Activated CD8-positive, alpha-beta T cell treated with anti-CD3 and anti-CD28 coated beads for 36 hours (primary cell): ENCODE measurements at places on chromosomes 16 and 17. TPM values are rescaled to one million over a fixed set of nuclear protein-coding genes. Genes with fewer than 3 reads are reported as not detected.
A peak's percentile ranks its signal among the peaks of the same experiment; 100 is the strongest.

- DNase-seq = no peak
- peaks cover 22% of the 10 kb centered on the region for H3K36me3 ChIP-seq
- no peak overlapping the region for H3K4me3 ChIP-seq
- H3K27me3 ChIP-seq = no peaks in the 10 kb centered on the region
- H3K4me1 ChIP-seq = no peaks in the 10 kb centered on the region
These were observed 26.3 kb downstream of the GINS2 start for GRCh38 chr16:85662482-85662812.

- H3K4me3 ChIP-seq = no peak overlapping the region
- peak overlapping the region; percentile 56 for H3K27ac ChIP-seq
- H3K4me1 ChIP-seq = peaks cover 66% of the 10 kb centered on the region
- peaks cover 22% of the 10 kb centered on the region for H3K36me3 ChIP-seq
- DNase-seq = no peak
- no peaks in the 10 kb centered on the region for H3K27me3 ChIP-seq
These were observed 123.9 kb downstream of the RPTOR start for GRCh38 chr17:80668375-80669148.

DNA sequence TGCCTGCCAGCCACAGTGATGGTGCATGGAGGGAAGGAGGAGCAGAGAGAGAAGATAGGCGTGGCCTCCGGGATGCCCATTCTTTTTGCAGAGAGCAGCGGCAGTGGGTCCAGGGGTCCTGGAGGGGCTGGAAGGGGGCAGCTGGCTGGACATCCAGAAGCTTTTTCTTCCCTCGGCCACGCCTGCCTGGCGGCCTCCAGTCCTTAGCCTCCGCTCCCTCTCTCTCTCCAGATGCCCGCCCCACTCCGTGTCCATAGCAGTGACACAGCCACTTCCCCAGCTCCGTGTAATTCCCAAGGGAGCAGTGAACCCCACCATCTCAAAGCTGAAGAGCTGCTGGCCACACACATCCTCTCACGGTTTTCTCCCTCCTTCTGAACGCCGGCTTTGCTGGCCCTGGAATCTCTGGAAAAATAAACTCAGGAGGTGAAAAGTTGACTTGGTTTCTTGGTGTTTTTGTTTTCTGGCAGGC lies 26.3 kb upstream of the CDC42EP4 start:
- no peaks in the 10 kb centered on the region for H3K36me3 ChIP-seq
- H3K4me1 ChIP-seq = no peaks in the 10 kb centered on the region
- H3K27ac ChIP-seq = no peak overlapping the region
- H3K4me3 ChIP-seq = no peak overlapping the region

- DNase-seq = no peak
- no peak overlapping the region for H3K27ac ChIP-seq
- H3K27me3 ChIP-seq = peaks cover 9% of the 10 kb centered on the region
- no peak overlapping the region for H3K4me3 ChIP-seq
- no peaks in the 10 kb centered on the region for H3K4me1 ChIP-seq
These were observed 674.9 kb upstream of the C16orf82 start for GRCh38 chr16:26391833-26392232.

GRCh38 chr16:70675851-70676513 lies 9.9 kb downstream of the MTSS2 start:
- H3K27me3 ChIP-seq = no peaks in the 10 kb centered on the region
- no peak overlapping the region for H3K4me3 ChIP-seq
- H3K27ac ChIP-seq = no peak overlapping the region
- no peaks in the 10 kb centered on the region for H3K36me3 ChIP-seq

The OR1F1 gene
- not detected for total RNA-seq
